ENCODE measurements at places on chromosomes 7 and 10. TPM values are rescaled to one million over a fixed set of nuclear protein-coding genes. Genes with fewer than 3 reads are reported as not detected.

The CPSF4 gene
- 28.3 TPM for total RNA-seq

The ADCY1 gene
- total RNA-seq, result 15.3 TPM

The RALA gene
- 11.4 TPM for total RNA-seq

The MINPP1 gene
- 47.3 TPM for total RNA-seq

The FIGNL1 gene
- 36.6 TPM for total RNA-seq

The CNPY1 gene
- total RNA-seq, result not detected

The GBF1 gene
- total RNA-seq, result 35.4 TPM

The MALRD1 gene
- not detected for total RNA-seq

The HMX2 gene
- not detected for total RNA-seq

The ZNF467 gene
- not detected for total RNA-seq

The FAM221A gene
- total RNA-seq, result 7.6 TPM

The NUTM2E gene
- under 0.01 TPM for total RNA-seq

The SUN3 gene
- total RNA-seq, result not detected

The MYL7 gene
- not detected for total RNA-seq

The DENND2A gene
- 23.4 TPM for total RNA-seq

The ASB4 gene
- total RNA-seq, result 0.15 TPM

The PLAC9 gene
- 4.2 TPM for total RNA-seq

The PTN gene
- not detected for total RNA-seq

The AMPH gene
- 1.4 TPM for total RNA-seq

The ANAPC16 gene
- 53.1 TPM for total RNA-seq

The CYP26C1 gene
- under 0.01 TPM for total RNA-seq

The ECHDC3 gene
- 14.2 TPM for total RNA-seq

The VGF gene
- 2.5 TPM for total RNA-seq

The ASB10 gene
- total RNA-seq, result not detected
